Kidney (tissue), 22 donors: ENCODE measurements at places on chromosomes 11 and 22. TPM values are rescaled to one million over a fixed set of nuclear protein-coding genes. Genes with fewer than 3 reads are reported as not detected.

GRCh38 chr11:58659404-58659803 is 36.9 kb downstream of the CNTF start:
- no peak overlapping the region for H3K4me3 ChIP-seq
- no peak overlapping the region for H3K27ac ChIP-seq
- no peaks in the 10 kb centered on the region for H3K27me3 ChIP-seq
- no peak for DNase-seq

Gene MRGPRX2
- 0.28 TPM for total RNA-seq

GRCh38 chr11:71130106-71130505 is 122.3 kb downstream of the SHANK2 start:
- H3K36me3 ChIP-seq, result no peaks in the 10 kb centered on the region
- H3K4me1 ChIP-seq, result no peaks in the 10 kb centered on the region
- H3K27me3 ChIP-seq, result no peaks in the 10 kb centered on the region
- no peak for DNase-seq

Gene CHRDL2
- 2.0 TPM for total RNA-seq

GRCh38 chr22:26804911-26805539 is 147.6 kb downstream of the MIAT start:
- H3K4me1 ChIP-seq, result no peaks in the 10 kb centered on the region
- no peak overlapping the region for H3K4me3 ChIP-seq
- DNase-seq, result no peak

GRCh38 chr11:76825726-76826396 is 34.9 kb upstream of the ACER3 start:
- H3K4me3 ChIP-seq, result no peak overlapping the region
- no peaks in the 10 kb centered on the region for H3K36me3 ChIP-seq
- H3K27ac ChIP-seq, result no peak overlapping the region
- H3K27me3 ChIP-seq, result no peaks in the 10 kb centered on the region
- no peak for DNase-seq

DNA sequence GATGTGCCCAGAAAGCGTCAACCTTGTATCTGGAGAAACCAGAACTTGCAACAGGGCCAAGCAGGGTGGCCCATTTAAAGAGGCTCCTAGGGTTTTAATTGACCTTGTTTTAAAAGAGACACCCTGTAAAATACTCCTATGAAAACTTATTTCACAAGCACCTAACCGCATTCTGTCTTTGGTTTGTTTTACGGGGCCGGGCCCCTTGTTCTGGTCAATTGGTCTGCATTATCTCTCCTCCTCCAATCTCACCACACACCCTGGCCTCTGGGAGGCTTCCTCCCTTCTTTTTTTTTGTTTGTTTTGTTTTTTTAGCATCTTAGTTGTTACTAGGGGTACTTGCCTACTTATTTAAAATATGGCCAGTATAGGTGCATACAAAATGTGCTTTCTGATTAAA is 4.7 kb downstream of the EHF start:
- DNase-seq, result no peak
- no peak overlapping the region for H3K27ac ChIP-seq

Gene CDK2AP2
- 98.4 TPM for total RNA-seq

Gene HORMAD2
- total RNA-seq, result not detected

DNA sequence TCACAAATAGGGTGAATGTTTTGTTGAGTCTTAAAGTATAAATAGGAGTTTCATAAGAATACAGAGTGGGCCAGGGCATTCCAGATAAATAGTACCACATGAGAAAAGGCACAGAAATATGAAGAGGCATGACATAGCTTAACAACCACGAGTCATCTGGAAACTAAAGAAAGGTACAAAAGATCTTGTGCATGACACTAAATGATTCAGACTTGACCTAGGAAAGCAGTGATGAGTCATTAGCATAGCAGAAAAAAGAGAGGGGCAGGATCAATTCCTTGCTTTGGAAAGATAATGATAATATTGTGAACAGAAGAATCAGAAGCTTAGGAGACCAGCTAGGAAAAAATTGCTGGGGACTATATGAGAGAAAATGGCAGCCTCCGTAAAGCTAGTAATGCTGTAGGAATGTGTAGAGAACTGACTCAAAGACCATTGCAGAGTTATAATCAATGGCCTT is 47.6 kb upstream of the FIBIN start:
- DNase-seq, result no peak
- H3K27me3 ChIP-seq, result no peaks in the 10 kb centered on the region
- no peak overlapping the region for H3K4me3 ChIP-seq
- H3K4me1 ChIP-seq, result no peaks in the 10 kb centered on the region
- H3K36me3 ChIP-seq, result no peaks in the 10 kb centered on the region
- no peak overlapping the region for H3K27ac ChIP-seq

GRCh38 chr11:134372961-134373360 is 39.1 kb downstream of the B3GAT1 start:
- no peak overlapping the region for H3K27ac ChIP-seq
- no peaks in the 10 kb centered on the region for H3K36me3 ChIP-seq
- H3K4me1 ChIP-seq, result no peaks in the 10 kb centered on the region
- no peak overlapping the region for H3K4me3 ChIP-seq

DNA sequence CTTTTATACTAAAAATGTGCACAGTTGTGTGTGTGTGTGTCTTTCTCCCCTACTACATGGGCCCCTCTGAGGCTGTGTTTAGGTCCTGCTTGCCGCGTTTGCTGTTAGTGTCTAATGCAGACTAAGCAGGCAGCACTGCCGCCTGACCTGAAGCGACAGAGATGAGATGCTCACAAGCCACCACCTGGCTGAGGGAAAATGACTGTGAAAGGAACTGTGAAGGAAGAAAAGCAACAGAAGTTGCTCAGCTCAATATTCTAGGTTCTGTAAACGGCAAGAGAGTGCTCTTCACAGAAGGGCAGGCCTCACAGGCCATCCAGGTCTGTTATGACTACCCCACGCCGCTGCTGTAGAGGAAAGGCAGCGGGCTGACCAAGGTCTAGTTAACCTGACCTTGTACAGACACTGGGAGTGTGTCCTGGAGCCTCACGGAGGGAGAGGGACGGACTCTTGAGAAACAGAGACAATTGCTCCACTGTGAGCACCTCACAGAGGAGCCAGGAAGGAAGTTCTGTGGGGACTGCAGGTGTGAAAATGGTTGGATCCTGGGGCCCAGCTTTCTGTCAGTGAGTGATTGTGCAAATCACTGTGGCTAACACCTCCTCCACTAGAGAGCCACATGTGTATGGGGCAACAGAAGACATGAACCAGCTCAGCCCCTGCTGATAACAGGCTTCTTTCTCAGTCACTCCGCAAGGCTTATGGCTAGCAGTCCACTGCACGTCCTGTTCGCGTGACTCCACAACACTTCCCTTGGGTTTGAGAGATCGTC is 31.3 kb upstream of the YPEL1 start:
- H3K27ac ChIP-seq, result no peak overlapping the region
- H3K4me1 ChIP-seq, result no peaks in the 10 kb centered on the region
- no peak overlapping the region for H3K4me3 ChIP-seq

Gene FAM180B
- total RNA-seq, result not detected

GRCh38 chr11:11486423-11486822 is 133.4 kb upstream of the CSNK2A3 start:
- no peaks in the 10 kb centered on the region for H3K36me3 ChIP-seq
- no peaks in the 10 kb centered on the region for H3K4me1 ChIP-seq
- no peak overlapping the region for H3K4me3 ChIP-seq
- H3K27me3 ChIP-seq, result no peaks in the 10 kb centered on the region

DNA sequence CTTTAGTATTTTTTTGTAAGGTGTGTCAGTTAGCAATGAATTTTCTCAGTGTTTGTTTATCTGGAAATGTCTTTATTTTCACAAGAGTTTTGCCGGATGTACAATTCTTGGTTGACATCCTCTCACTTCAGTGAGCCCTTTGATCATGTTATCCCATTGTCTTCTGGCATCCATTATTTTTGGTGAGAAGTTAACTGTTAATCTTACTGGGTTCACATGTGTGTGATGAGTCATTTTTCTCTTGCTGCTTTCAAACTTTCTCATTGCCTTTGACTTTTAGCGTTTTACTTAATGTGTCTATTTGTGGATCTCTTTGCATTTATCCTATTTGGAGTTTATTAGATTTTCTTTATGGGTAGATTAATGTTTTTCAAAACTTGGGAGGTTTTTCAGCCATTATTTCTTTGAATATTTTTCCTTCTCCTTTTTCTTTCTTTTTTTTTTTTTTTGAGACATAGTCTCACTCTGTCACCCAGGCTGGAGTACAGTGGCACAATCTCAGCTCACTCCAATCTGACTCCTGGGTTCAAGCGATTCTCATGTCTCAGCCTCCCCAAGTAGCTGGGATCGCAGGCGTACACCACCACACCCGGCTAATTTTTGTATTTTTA is 100.5 kb upstream of the RRM1 start:
- no peak for DNase-seq
- H3K4me1 ChIP-seq, result no peaks in the 10 kb centered on the region
- no peaks in the 10 kb centered on the region for H3K36me3 ChIP-seq
- H3K4me3 ChIP-seq, result no peak overlapping the region
- no peak overlapping the region for H3K27ac ChIP-seq

DNA sequence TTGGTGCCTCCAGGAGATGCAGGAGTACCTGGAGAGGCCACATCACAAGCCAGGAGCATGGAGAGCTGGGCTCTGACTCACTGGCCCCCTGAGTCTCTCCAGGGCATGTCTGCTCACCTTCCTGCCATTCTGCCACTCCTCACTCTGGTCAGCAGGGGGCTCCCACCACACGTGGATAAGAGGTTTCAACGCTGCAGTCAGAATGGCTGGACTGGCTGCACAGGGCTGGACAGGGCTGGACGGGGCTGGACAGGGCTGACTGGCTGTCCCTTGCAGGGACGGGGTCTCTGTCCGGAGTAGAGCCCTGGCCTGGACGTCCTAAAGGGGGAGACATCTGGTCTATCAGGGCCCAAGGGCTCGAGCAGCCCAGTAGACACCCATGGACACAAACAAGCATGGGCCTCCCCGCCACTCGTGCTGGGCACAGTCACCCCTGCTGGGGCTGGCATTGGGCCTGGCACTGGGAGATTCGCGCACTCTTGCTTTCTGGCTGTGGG is 34.6 kb downstream of the CYTH4 start:
- peak; percentile 88 for DNase-seq
- H3K4me3 ChIP-seq, result no peak overlapping the region
- no peaks in the 10 kb centered on the region for H3K36me3 ChIP-seq
- no peaks in the 10 kb centered on the region for H3K4me1 ChIP-seq

DNA sequence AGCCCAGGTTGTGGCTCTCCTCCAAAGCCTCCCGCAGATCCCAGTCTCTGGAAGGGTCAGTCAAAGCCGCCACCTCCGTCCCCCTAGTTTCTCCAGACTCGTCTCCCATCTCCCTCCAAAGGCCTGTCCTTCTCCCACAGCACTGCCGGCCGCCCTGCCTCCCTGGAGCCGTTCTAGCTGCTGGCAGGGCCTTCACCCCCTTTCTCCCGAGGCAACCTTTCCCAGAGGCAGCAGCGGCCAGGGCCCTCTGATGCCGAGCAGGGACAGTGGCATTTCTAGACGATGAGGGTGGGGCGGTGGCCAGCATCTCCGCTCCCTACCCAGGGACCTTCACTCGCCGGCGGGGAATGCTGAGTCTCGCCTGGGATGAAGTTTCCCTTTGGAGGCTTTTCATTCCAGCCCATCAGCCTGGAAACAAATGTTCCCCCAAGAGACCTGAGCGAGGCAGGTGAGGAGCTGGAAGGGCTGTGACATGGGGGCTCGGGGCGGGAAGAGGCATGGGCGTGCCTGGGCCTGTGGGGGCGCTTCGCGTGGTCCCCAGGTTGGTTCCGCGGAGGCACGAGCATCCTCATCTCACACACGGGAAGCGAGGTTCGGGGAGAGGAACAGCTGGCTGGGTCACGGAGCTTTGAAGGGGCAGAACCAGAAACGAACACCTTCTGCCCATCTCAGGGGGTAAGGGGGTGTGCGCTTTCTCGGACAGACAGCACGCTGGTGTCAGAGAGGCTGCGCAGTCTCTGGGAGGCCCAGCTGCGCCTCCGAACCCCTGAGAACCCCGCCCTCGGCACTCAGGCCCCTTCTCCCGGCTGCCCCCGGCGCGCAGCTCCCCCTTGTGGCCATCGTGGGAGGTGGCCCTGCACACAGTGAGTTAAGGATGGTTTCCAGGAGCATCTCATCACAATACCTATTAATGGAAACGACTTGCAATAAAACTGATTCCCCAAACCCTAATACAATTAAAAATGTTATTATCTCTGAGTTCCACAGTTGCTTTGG is 18.1 kb upstream of the KLHL35 start:
- H3K36me3 ChIP-seq, result no peaks in the 10 kb centered on the region
- no peak overlapping the region for H3K27ac ChIP-seq
- no peak for DNase-seq
- no peaks in the 10 kb centered on the region for H3K4me1 ChIP-seq
- no peaks in the 10 kb centered on the region for H3K27me3 ChIP-seq

GRCh38 chr11:70885281-70886231 is 366.8 kb downstream of the SHANK2 start:
- no peaks in the 10 kb centered on the region for H3K27me3 ChIP-seq
- no peaks in the 10 kb centered on the region for H3K4me1 ChIP-seq
- H3K36me3 ChIP-seq, result no peaks in the 10 kb centered on the region
- DNase-seq, result peak; percentile 58
- no peak overlapping the region for H3K4me3 ChIP-seq
- no peak overlapping the region for H3K27ac ChIP-seq

GRCh38 chr11:112366777-112367176 is 106.1 kb upstream of the PLET1 start:
- no peaks in the 10 kb centered on the region for H3K4me1 ChIP-seq
- H3K27ac ChIP-seq, result no peak overlapping the region
- no peaks in the 10 kb centered on the region for H3K27me3 ChIP-seq
- no peak for DNase-seq

DNA sequence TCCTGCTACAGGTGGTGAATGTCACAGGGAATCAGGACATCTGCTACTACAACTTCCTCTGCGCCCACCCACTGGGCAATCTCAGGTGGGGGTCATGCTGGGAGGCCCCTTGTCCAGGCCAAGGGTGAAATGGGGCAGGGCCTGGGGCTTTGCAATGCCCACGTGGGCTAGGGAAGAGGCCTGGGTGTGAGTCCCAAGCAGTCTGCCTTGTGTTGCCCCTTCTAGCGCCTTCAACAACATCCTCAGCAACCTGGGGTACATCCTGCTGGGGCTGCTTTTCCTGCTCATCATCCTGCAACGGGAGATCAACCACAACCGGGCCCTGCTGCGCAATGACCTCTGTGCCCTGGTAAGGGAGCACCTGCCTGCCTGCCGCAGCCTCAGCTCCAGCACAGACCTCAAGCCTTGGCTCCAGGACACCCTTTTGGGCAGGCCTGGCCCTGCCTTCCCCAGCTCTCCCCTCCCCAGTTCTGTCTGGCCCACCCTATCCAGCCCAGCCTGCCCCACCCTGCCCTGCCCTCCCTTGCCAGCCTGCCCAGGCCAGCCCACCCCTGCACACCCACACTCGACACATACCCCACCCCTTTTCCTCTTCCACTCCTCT is 9.1 kb upstream of the TAGLN start:
- DNase-seq, result no peak
- H3K27me3 ChIP-seq, result no peaks in the 10 kb centered on the region
- no peak overlapping the region for H3K27ac ChIP-seq
- H3K4me3 ChIP-seq, result no peak overlapping the region

Gene SCGB1A1
- not detected for total RNA-seq

Gene TMEM9B
- 64.4 TPM for total RNA-seq

DNA sequence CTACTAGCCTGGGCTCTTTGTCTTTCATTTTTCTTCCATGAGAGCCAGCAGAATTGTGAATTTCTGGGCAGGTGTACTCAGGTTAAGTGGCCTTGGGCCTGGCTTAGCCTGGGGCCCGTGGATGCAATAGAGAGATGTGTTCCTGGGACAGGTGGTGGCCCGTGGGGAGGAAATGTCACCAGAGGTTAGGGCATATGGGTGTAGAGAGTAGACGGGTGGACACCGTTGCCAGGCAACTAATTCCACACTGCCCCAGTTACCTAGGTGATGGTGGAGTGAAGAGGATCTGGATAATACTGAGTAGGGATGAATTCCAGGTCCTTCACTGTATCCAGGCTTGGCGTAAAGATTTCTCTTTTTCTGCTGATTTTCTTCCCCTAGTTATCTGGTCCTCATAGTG is 175.0 kb downstream of the INSC start:
- no peaks in the 10 kb centered on the region for H3K36me3 ChIP-seq
- no peaks in the 10 kb centered on the region for H3K27me3 ChIP-seq
- DNase-seq, result no peak
- no peaks in the 10 kb centered on the region for H3K4me1 ChIP-seq
